Lower leg skin (tissue), 4 donors: ENCODE measurements at places on chromosomes 1 and 21. TPM values are rescaled to one million over a fixed set of nuclear protein-coding genes. Genes with fewer than 3 reads are reported as not detected.

GRCh38 chr1:85295654-85296053 is 19.2 kb upstream of the BCL10 start:
- peak; percentile 63 for DNase-seq

- DNase-seq = no peak
Measured at GRCh38 chr1:193588311-193589082, 402.1 kb upstream of the B3GALT2 start.

DNA sequence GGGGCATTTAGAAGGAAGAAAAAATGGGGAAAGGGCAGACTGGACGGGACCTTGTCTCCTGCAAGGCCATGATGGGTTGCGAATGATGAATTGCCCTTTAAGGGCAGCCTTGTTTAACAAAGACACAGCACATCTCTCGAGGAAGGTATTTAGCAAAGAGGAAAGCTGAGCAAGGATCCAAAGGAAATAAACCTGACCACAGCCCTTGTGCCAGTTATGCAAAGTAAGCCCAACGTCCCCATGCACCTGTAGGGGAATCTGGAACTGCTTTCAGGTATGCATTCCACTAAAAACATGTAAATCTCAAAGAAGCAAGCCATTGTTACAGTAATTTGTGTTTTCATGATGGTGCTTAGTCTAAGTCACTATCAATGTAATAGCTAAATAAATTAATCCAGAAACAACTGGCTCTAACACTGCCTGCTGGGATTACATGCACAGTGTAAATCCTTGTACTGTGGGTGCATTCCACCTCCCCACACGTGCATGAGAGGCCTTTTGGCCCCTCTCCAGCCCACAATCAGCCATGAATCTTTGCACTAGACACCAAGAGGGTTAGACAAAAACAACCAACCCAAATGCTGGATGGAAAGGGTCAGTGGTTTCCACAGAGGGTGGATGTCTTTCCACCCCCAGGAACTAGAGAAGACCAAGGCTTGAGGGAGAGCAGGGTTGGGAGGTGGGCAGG is 228.8 kb upstream of the KAZN start:
- DNase-seq = no peak

DNA sequence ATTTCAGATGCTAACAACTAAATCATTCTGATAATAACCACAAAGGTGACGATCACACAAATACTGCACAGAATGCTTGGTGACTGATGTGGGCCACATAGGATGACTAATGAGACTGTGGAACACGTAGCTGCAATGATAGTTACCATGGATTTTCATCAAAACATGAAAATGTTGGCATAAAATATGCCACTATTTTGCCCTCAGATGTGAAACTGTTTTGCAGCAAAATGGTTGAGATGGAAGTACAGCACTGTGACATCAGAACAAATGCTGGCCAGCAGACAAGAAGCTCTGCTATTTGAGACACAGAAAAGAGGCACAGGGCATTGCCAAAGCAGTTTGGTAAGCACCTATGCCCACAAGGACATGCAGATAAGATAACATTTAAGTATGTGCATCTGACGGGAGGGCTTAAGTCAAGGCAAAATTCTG is 83.8 kb downstream of the NIBAN1 start:
- no peak for DNase-seq

DNA sequence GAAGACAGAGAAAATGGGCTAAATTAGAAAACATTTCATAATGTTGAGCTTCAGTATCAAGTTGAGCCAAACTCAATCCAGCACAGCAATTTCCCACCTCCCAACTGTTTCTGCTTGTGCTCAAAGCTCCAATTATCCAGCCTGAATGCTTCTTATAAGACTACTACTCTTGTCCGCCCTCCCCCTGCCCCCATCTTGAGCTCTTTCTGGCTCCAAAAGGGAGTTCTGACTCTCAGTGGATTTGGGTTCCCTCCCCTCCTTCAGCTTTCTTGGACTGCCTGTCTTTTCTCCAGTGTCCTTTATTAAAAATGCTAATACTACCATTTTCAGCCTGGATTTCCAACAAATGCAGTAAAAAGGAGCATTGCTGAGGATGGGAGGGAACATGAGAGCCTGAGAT is 174.8 kb downstream of the ASTN1 start:
- DNase-seq = no peak

GRCh38 chr1:41711581-41711980 is 207.1 kb downstream of the HIVEP3 start:
- no peak for DNase-seq

GRCh38 chr1:67679691-67680090 is 5.3 kb upstream of the GADD45A start:
- no peak for DNase-seq

DNA sequence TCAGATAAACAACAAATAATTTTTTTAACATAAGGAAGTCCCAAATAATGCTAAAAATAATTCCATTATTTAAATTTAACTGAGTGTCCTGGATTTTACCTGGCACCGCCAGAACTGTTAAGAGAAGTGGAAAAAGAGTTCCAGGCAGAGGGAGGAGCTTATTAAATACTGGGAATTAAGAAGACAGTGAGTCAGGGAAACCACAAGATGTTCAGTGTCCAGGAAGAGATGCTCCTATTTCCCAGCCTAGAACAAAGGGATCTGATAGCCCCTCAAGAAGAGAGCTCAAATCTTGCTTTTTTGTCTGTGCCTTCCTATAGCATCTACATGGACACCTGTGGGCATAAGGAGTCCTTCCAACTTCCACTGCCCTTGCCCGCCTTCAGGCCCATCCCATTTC is 85.9 kb downstream of the PGM1 start:
- DNase-seq = no peak

- DNase-seq = peak; percentile 95
Measured at GRCh38 chr1:16243936-16244649, 7.1 kb upstream of the CPLANE2 start.

DNA sequence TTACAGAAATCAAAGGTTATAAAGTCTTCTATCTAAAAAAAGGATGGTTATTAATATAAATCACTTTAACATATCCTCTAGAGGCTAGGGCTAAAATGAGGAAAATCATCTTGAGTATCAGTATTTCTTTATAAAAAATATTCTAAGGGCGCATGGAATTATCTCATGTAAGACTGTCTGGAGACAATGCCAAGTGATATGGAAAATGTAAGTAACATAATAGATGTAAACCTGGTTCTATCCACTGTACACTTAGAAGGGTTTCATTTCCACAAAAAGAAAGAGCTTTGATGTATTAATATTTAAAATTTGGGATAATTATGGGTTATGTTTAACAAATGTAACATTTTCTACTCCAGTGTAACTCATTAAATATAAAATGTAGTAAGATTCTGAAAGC is 95.9 kb upstream of the DPH5 start:
- DNase-seq = no peak

DNA sequence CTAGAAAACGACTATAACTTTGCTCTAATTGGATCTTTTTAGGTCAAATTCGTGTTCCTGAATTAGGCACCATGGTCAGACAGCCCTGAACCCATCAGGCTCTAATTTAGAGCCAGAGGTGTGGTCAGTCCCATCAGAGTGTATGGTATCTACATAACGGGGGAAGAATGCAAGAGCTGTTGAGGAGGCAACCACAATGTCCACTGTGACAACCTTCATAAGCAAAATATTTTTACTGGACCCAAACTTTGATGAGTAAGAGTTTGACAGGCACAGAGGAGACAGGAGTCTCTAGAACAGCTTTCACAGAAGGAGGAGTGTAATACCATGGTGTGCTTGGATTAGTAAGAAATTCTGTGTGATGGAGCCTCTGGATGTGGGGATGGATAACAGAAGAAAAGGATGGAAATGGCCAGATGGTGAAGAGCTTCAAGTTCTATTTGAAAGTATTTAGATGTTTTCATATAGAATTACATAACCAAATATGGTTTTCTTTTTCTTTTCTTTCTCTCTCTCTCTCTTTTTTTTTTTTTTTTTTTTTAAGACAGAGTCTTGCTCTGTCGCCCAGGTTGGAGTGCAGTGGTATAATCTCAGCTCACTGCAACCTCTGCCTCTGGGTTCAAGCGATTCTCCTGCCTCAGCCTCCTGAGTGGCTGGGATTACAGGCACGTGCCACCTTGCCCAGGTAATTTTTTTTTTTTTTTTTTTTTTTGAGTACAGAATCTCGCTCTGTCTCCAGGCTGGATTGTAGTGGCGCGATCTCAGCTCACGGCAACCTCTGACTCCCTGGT is 24.9 kb downstream of the UBE2U start:
- no peak for DNase-seq

GRCh38 chr1:230594214-230594773 is 48.0 kb upstream of the COG2 start:
- no peak for DNase-seq

GRCh38 chr1:165114022-165114888 is 242.3 kb downstream of the LMX1A start:
- DNase-seq = no peak

- no peak for DNase-seq
Measured at GRCh38 chr1:186139701-186140100, 235.4 kb downstream of the TPR start.

DNA sequence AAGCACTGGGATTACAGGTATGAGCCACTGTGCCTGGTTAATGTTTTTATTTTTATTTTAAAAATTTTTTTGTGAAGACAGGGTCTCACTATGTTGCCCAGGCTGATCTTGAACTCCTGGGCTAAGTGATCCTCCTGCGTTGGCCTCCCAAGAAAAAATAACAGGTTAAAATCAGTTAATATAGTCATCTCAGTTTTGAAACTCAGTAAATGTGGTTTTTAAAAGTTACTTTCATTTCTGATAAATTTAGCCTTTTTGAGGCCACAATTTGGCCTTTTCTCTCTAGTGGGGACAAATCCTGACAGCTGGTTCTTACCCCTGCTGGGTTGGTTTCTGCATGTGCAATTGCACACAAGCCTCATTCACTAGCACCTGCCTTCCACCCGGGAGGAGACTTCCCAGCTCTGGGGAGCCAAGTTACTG is 13.3 kb downstream of the PMF1 start:
- no peak for DNase-seq

DNA sequence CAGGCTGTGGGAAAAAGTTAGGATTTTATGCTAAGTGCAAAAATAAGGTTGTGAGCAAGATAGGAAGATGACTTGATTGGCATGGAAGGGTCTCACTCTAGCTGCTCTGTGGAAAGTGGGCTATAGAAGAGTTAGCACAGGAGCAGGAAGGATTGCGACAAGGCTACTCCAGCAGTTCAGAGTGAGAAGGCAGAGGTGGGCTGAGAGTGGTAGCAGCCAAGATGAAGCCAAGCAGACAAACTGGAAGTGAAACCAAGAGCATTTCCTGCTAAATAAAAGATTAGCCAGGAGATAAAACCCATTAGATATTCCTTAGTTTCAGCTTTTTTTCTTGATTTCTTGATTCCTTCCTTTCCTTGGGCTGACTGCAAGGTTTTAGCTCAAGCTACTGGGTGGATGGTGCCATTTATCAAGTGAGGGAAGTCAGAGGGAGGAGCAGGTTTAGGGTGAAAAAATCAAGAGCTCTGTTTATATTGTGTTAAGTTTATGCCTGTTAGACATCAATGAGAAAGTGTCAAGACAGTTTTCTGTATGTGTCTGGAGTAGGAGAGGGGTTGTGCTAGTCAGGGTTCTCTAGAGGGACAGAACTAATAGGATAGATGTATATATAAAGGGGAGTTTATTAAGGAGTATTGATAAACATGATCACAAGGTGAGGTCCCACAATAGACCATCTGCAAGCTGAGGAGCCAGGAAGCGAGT is 33.1 kb upstream of the ZNF644 start:
- no peak for DNase-seq

- DNase-seq = no peak
Measured at GRCh38 chr21:24223624-24224023, 1383.7 kb downstream of the MRPL39 start.

GRCh38 chr1:63027176-63027575 is 243.2 kb downstream of the ATG4C start:
- no peak for DNase-seq

GRCh38 chr1:24899581-24900485 is 30.2 kb downstream of the RUNX3 start:
- peak; percentile 62 for DNase-seq

DNA sequence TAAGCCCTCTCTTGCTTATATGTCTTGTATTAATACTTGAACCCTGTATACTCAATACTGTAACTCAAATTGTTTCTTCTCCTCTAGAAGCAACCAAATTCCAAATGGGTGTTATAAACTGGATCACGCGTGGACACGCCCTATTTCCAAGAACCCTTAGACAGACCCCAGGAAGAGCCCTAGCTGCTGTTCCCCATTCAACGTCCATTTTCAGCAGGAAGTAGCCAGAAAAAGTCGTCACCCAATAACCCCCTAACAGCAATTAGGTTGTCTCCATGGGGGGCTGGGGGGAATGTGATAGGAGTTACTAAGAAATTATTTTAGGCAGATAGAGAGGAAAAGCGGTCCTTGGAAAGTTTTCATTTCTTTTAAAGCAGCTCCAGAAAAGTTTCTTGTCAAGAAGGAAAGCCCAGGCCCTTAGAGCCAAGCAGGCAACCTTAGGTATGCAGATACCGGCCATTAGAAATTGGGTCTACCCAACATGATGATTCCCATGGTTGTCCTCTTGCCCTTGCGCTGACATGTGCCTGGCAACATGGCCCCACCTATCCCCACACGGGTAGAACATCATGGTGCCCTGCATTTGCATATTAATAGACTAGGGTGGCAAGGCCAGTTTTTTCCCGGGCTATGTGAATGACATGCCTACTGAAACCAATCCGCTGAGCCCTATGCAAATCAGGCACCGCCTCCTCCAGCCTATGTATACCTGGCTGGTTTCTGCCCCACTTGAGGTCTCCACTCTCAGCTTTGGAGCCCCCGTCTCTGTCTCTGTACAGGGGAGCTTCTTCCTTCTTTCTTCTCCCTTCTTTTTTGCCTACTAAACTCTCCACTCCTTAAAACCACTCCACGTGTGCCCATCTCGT is 4.0 kb upstream of the CD46 start:
- DNase-seq = no peak

DNA sequence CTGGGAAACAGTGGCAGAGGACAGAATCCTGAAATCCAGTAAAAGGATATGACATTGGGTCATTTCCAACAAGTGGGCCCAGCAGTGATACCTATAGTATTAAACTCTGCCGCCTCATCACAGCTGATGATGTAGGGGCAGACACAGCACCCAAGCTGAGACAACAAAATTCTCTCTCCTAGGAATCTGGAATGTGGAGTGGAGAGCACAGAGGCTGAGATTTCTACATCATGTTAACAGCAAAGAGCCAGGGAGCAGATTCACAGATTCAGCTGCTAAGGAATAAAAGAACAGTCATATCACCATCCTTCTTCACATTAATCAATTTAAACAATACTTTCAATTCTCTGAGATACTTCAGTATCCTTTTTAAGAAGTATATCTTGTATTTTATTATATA is 61.9 kb downstream of the CRP start:
- DNase-seq = no peak

- DNase-seq = no peak
Measured at GRCh38 chr1:44266400-44267344, 53.4 kb downstream of the DMAP1 start.

GRCh38 chr1:39737546-39738169 is 1.0 kb upstream of the PPIE start:
- DNase-seq = no peak

CD46 gene
- 63.3 TPM for total RNA-seq

DIO1 gene
- not detected for total RNA-seq

LCA5L gene
- total RNA-seq = not detected

GSTM1 gene
- not detected for total RNA-seq

DRAXIN gene
- 0.15 TPM for total RNA-seq

TMED5 gene
- total RNA-seq = 28.0 TPM

MTARC1 gene
- total RNA-seq = 1.9 TPM

OR14K1 gene
- total RNA-seq = not detected

LRRC7 gene
- 0.59 TPM for total RNA-seq
